ENCODE measurements at places on chromosomes 4 and X. TPM values are rescaled to one million over a fixed set of nuclear protein-coding genes. Genes with fewer than 3 reads are reported as not detected.

The SPATA18 gene
- 3.1 TPM for total RNA-seq

The FNIP2 gene
- total RNA-seq: 2.6 TPM

The SOX3 gene
- total RNA-seq: not detected

The RAB9B gene
- total RNA-seq: 0.03 TPM

The MAGEA6 gene
- total RNA-seq: 12.3 TPM

The ENPP6 gene
- not detected for total RNA-seq

The FAM241A gene
- 1.4 TPM for total RNA-seq

The TMEM271 gene
- not detected for total RNA-seq

The NSUN7 gene
- 0.40 TPM for total RNA-seq
